ENCODE measurements at places on chromosomes 2 and 18. TPM values are rescaled to one million over a fixed set of nuclear protein-coding genes. Genes with fewer than 3 reads are reported as not detected.
A peak's percentile ranks its signal among the peaks of the same experiment; 100 is the strongest.

Gene PRR30
- total RNA-seq = not detected

Gene UGT1A6
- not detected for total RNA-seq

Gene TUBA4A
- total RNA-seq = not detected

- peak; percentile 25 for DNase-seq
Observed at GRCh38 chr18:29191263-29191662, 1014.3 kb upstream of the CDH2 start.

GRCh38 chr2:217017456-217018252, 157.8 kb upstream of the TNP1 start:
- DNase-seq = no peak

- DNase-seq = no peak
Observed at GRCh38 chr2:174438146-174438886, 42.8 kb downstream of the SCRN3 start.

Gene TRABD2A
- 2.9 TPM for total RNA-seq

Gene AQP12B
- not detected for total RNA-seq

DNA sequence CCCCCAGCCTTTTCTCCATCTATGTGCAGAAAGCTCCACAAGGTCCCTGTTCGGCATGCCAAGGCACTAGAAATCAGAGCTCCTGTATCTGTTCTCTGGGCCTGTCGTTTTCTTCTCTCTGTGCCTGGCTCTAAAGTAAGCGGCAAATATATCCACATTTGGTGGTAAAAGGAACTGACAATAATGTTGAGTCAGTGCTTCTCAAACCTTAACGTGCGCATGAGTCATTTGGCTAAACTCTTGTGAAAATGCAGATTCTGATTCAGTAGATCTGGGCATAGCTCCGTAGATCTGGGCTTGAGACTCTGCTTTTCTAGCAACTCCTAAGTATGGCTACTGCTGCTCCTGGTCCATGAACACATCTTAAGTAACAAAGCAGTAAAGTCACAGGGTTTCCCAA, 16.5 kb upstream of the ACSL3 start:
- DNase-seq = peak; percentile 34

Gene IGFBP2
- 479 TPM for total RNA-seq

Gene C18orf54
- total RNA-seq = 3.4 TPM

GRCh38 chr2:241351640-241352031, 4.4 kb upstream of the FARP2 start:
- no peak for DNase-seq

Gene RTP5
- total RNA-seq = not detected

DNA sequence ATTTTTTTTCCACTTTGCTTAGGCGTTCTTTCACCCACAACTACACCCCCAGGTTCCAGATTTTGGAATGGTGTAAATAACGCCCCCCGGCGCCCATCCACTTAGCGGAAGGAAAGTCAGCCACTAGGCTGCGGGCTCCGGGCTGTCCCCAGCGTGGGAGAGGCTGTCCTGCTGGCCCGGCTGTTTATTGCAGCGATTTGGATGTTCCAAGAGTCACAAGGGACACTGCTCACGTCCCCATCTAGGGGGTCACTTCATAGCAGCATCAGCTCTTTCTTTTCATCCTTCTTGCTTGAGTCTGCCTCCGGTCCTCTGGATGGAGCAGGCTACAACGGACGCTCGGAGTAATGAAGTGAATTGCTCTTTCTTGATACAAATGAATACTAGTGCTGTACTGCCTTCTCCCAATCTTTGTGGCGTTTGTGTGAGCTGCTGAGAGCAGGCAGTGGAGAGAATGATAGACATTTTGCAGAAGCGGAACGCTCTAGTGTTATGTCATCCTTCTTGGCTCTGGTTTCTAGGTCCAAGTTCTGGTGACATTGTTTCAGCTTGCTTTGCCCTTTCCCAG, 50.7 kb upstream of the PAIP2B start:
- DNase-seq = peak; percentile 80

DNA sequence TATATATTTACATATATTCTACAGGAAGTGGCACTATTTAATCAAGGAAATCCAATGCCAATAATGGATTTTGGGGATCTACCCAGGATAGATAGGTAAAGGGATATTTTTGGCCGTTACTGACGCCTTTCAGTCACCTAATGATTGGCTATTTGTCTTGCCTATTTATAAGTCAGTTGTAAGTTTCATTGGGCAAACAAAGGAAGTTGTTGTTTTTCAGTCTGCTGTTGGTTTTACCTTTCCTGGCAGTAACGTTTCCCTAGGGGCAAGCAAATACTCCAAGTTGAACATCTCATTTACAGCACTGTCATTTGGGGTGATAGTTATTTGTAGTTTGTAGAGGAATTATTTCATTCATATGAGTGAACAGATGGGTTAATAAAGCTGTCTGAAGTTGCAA, 17.0 kb upstream of the LANCL1 start:
- no peak for DNase-seq

- DNase-seq = no peak
Observed at GRCh38 chr2:177712462-177712861, 319.9 kb downstream of the AGPS start.

Gene FAM98A
- total RNA-seq = 30.5 TPM

Gene CCBE1
- total RNA-seq = 0.29 TPM

DNA sequence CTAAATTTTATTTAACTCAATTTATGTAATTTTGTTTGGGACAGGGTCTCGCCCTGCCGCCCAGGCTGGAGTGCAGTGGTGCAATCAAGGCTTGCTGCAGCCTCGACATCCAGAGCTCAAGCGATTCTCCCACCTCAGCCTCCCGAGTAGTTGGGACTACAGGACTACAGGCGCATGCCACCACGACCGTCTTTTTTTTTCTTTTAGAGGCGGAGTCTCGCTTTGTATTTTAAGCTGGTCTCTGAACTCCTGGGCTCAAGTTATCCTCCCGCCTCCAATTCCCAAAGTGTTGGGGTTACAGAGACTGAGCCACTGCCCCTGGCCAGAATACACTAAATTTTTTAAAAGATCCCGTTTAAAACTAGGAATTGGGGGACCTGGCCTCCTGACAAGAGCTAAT, 18.5 kb downstream of the WNT10A start:
- DNase-seq = no peak

DNA sequence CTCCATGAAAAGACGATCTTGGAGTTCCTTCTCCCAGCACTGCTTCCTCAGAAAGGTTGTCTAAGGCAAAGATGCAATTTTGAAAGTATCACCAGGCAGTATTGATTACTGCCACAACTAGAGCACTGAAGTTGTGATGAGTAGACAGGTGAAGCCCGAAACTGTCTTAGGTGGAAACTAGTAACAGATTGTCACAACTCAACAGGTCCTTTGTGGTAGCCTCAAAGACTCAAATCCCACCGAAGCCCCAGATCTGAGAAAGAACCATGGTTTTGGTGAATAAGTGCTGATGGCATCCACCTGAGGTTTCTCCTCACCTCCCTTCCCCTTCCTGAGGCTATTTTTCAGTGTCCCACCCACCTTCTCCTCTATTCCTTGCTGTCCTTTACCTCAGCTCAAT, 248.0 kb downstream of the DSEL start:
- no peak for DNase-seq

DNA sequence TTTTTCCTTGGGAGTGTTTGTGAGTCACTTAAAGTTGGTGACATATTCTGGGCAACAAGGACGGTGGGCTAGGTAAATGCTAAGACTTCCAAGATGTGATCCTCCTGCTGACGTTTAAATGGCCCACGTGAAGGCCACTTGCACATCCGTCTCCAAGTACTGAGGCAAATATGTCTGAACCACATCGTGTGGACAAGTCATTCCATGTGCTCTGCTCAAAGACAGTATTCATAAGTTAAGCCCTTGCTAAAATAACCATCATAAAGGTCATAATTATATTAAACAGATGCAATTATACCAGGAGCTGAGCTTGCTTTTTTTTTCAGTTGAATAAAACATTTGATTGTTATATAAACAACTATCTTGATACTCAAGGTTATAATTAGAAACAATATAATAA, 44.8 kb downstream of the SPP2 start:
- peak; percentile 75 for DNase-seq

Gene SFT2D3
- 9.7 TPM for total RNA-seq

Gene FOXI3
- total RNA-seq = 0.66 TPM

Gene COLEC11
- not detected for total RNA-seq

Gene UGT1A5
- total RNA-seq = not detected

Gene GATA6
- 2.1 TPM for total RNA-seq

DNA sequence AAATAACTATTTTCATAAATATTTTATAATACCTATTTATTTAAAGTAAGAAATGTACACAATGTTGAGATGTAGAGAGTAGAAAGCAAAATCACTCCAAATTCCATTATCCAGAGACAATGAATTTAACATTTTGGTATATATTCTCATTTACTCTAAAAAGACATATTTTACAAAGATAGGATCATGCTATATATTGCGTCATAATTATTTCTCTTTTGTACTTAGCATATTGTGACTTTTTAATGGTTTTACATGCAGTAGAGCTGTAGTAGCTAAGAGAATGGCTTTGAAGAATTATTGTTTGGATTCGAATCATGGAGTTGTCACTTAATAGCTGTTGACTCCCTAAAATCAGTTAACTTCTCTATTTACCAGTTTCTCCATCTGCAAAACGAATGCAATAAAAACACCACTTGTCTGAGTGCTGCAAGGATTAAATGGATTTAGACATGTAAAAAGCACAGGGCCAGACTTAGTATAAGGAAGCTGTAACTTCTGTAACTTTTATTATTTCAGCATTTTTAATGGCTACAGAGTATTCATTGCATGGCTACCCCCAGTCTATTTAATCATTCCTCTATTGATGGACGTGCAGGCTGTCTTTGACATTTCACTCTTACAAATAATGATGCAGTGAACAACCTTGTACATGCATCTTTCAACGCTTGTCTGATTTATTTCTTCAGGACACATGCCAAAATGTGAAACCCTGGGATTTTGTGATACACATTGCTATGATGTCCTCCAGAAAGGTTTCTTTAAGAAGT, 33.2 kb downstream of the KCNS3 start:
- no peak for DNase-seq

Gene POTEI
- total RNA-seq = not detected

GRCh38 chr2:96239745-96240264, 26.0 kb downstream of the TMEM127 start:
- no peak for DNase-seq

DNA sequence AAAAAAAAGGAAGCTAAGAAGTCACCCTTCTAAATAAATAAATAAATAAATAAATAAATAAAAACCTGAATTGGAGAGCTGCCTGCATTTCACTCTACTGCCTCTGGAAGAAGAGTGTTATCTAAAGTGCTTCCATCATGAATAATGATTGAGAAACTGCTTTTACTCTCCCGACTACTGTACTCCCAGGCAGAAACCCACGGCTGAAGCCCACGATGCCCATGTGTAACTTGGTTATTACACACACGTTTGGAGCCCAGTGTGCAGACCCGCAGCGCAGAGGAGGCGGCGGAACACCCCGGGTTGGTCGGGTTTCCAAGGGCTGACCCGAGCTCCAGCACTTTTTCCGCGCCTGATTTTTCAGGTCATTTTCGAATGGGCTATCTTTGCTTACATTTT, 697 bp upstream of the SPATS2L start:
- peak; percentile 40 for DNase-seq

Gene CASP8
- total RNA-seq = 25.3 TPM
